Right cardiac atrium (tissue), 5 donors: ENCODE measurements at places on chromosomes 16 and 17. TPM values are rescaled to one million over a fixed set of nuclear protein-coding genes. Genes with fewer than 3 reads are reported as not detected.

GRCh38 chr16:29779474-29779873 lies 1.4 kb downstream of the ZG16 start:
- DNase-seq = no peak

DNA sequence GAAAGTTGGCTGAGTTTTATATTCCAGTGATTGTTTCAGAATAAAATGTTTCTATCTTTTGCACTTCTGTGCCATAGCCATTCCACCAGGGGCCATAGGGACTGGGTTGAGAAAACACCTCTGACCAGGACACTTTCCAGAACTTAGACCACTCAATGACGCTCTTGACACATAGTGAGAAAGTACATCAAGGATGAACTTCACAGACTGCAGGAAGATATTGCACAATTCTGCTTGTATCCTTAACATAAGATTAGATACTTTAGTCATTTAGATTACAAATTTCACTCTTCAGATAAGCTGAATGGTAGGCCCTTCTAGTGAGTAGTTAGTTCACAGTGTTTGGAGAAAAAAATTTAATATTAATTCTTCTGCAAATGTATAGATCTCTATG lies 13.0 kb upstream of the MPHOSPH6 start:
- DNase-seq = no peak

DNA sequence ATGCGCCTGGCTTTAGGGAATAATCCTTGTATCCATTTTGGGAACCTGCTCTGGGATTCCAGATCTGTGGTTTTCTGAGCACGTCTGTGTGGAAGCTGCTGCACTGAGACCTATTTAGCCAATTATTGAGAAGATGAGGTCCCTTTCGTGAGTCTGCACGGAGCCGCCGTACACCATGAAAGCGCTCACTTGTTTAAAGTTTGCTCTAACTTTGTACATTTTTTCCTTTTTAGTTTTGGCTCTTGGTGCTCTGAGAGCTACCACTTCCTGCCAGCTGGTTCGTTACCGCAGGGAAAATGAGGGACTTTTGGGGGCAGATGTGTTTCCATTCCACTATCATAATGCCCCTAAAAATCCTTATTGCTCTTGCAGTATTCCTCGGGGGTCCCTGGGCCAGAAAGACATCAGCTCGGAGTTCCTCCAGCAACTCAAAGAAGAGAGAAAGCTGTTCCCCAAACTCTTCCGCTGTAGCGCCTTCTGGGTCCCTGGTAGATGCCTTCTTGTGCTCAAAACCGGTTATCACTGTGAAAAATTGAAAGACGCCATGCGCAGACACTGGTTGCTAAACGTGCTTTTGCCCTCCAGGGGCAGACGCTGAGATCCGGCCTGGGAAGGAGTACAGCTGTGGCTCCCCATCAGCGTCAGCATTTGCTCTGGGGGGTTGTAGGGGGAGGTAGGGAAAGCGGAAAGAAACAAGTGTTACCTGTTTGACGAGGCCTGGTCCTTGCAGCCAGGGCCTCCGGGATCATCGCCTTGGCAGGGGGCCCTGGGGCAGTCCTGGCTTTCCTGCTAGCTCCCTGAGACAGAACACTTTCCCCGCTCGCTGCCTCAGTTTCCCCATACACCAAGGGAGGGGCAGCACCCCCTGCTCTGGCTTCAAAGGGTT lies 238.1 kb downstream of the MRTFB start:
- DNase-seq = no peak

GRCh38 chr17:42517516-42517915 lies 18.5 kb upstream of the NAGLU start:
- DNase-seq = peak; percentile 96

- peak; percentile 90 for DNase-seq
These were observed 4.7 kb upstream of the GFAP start for GRCh38 chr17:44919885-44920564.

DNA sequence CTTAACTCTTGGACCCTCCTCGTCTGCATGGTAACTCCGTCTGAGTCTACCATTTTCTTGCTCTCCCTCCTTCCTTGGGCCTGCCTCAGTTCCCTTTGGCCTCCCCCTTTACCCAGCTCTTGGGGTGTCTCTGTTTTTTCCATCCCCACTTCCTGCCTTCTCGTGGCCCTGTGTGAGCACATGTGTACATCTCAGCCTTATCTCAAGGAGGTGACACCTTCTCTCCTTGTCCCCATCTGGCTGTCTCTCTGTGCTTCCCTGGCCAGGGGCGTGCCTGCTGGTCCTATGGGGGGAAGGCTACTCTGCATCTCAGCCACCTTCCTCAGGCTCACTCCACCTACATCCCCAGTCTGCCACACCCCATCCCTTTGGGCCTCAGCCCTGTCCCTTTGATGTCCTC lies 6.6 kb downstream of the CTF1 start:
- peak; percentile 40 for DNase-seq

DNA sequence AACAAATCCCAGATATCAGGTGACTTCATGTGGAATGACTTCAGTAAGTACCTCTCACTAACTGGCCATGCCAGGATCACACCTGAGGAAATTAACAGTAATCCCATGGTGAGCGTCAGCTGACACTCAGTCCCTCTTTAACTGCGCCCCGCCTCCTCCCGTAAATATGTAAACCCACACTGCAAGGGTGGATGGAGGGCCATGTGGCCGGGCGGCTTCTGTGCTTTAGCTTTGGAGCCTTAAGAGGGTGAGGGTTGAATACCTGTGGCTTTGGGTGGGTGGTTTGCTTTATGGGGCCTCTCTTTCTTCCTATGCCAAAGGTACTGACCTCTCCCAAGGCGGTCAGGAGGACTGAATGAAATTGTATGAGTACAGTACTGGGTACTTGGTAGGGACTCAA lies 141.7 kb downstream of the MRM1 start:
- no peak for DNase-seq

- DNase-seq = no peak
These were observed 2.2 kb downstream of the ETV4 start for GRCh38 chr17:43543771-43544575.

GRCh38 chr17:81095383-81095762 lies 60.4 kb downstream of the BAIAP2 start:
- DNase-seq = no peak

GRCh38 chr17:28667870-28668269 lies 5.9 kb downstream of the SUPT6H start:
- no peak for DNase-seq

GRCh38 chr16:84379008-84379708 lies 10.8 kb downstream of the ATP2C2 start:
- DNase-seq = no peak

Gene DHRS7C
- total RNA-seq = 189 TPM

Gene LPO
- not detected for total RNA-seq

- no peak for DNase-seq
These were observed 18.5 kb downstream of the TOP2A start for GRCh38 chr17:40399185-40399584.

DNA sequence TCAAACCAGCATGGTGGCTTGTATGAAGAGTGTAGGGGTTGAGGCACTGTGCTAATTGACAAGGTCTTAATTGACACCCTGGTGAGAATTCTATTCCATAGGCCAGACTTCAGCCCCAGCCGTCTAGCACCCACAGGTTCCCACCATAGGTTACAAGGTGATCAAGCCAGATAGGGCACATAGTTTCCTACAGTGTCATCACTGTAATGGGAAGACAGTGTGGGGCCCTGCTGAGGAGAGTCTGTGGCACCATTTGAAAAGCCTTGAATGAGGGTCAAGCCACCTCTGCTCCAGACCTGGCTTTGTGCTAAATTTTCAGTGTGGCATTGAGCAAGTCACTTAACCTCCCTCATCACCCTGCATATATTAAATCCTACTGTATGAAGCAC lies 36.2 kb downstream of the YPEL2 start:
- no peak for DNase-seq

Gene TSNAXIP1
- 0.56 TPM for total RNA-seq

DNA sequence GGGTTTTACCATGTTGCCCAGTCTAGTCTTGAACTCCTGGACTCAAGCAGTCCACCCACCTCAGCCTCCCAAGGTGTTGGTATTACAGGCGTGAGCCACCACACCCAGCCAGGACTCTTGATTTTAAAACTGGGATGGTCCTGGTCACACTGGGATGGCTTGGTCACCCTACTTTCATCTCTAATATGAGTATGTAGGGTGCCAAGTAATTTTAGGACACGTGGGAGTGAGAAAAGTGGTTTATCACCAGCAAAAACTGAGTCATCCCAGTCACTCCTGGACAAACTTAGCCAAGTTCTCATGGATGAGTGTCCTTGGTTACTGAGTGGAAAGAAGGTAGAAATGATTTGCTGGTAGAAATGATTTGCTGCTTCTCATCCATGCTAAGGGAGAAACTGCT lies 9.9 kb downstream of the CLEC19A start:
- no peak for DNase-seq

DNA sequence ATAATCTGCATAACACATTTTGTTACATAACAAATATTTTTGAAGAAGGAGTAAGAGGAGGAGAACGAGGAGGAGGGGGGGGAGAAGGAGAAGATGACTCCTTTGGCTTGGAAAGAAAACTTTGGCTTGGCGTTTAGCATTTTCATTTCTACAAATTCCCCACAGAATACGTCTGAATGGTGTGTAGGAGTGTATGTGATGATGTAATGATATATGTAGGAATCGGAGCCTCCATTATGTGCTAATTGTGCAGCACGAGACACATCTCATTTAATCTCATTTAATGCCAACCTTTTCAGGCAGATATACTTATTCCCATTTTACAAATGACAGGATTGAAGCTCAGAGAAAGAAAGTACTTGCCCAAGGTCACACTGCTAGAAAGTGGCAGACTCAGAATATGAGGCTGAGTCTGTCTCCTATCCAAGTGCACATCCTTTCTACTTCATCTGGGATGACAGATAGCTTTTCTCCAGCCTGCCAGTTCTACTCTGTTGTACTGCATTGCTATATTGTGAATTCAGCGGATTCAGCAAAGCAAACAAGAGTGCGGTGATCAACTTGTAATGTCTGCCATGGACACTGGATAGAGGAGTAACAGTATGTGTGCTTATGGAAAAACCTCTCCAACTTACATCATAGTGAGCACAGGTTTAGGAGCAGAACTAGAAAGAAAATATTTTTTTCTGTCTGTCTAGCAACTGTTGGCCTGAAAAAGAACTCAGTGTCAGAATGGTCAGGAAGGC lies 10.4 kb upstream of the SLC47A2 start:
- no peak for DNase-seq

Gene C16orf74
- total RNA-seq = 1.2 TPM

Gene NXPH3
- 4.8 TPM for total RNA-seq

Gene KRTAP4-5
- total RNA-seq = not detected

Gene SPATA2L
- total RNA-seq = 5.2 TPM

GRCh38 chr16:82440336-82440735 lies 186.4 kb upstream of the CDH13 start:
- DNase-seq = no peak

Gene TBC1D3C
- not detected for total RNA-seq

Gene CETP
- total RNA-seq = not detected

DNA sequence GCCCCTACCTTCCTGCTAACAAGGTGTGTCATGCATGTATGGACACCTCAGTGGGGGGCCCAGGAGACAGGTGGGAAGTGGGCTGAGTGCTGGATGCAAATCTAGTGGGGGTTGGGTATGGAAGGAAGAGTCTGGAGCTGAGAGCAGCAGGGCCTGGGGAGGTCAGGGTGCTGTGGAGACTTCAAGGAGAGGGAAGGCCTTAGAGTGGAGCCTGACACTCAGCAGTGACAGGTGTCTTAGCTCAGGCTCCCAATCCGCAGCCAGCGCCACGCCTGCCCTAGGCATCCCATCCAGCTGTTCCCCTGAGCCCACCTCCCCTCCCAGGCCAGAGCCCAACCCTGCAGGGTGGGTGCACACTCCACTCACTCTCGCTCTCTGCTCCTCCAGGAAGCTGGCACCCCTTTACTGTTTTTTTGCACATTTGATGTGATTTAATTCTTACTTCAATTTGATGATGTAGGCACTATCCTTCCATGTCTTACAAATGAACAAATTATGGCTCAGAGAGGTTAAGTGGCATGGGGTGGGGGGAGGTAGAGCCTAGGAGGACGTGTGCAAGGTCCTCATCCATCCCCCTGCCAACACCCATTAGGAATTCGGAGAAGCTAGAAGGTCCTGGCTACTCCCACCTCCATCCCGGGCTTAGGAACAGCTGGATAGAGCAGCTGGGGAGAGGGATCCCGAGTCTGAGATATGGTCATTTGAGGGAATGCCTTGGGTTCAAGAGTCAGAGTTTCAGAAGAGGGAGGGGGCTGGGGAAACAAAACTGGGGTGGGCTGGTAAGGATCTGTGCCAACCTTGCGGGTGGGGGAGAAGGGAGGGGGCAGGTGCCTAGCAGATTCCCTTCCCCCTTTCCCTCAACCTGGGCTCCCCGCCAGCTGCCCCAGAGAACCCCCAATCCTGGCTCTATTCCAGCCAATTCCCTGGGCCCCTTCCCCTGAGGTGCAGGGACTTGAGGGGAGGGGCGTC lies 2.1 kb downstream of the FAM171A2 start:
- peak; percentile 58 for DNase-seq

Gene CAPN15
- total RNA-seq = 15.4 TPM

Gene STAC2
- total RNA-seq = 3.7 TPM

DNA sequence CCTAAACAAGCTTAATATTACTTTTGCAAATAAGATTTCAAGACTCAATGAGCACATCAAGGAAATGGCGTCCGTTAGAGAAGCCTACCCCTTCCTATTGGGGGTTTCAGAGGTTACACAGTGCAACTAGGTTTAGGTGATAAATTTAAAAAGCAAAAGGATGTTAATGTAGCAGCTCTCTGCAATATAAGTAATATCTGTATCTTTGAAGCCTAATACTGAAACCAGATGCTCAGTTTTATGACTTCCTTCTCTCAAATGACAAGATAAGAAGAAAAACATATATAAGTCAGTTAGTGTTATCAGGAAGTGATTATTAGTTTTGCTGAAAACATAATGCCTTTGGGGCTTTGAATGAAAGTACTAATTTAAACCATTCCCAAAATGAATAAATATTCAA lies 54.3 kb upstream of the MED13 start:
- DNase-seq = no peak

Gene C16orf54
- total RNA-seq = 0.74 TPM

GRCh38 chr16:82456683-82457082 lies 170.1 kb upstream of the CDH13 start:
- DNase-seq = peak; percentile 40

DNA sequence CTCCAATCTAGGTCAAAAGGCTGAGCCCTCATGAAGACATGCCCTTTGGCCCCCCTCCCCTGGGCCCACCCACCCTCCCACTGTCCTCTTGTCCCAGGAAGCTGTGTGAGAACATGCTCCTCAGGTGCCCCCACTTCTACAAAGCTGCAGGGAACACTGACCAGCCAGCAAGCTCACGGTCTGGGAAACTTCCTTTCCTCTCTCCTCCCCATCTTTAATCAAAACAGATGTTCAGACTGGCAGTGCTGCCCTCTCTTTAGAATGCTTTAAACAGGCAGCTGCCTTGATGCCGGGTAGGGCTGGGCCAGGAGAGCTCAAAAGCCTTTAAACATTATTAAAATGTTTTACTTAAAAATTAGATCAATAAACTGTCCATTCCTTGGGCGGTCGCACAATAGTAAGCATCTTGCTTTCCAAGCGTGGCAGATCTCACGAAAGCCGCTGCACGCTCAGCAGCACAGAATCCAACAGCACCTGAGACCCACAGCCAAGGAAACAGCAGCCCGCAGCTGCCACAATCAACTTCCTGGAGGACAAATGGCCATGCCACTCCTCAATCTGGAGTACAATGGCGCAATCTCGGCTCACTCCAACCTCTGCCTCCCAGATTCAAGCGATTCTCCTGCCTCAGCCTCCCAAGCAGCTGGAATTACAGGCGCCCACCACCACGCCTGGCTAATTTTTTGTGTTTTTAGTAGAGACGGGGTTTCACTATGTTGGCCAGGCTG lies 399.2 kb downstream of the SLC39A11 start:
- no peak for DNase-seq

- DNase-seq = no peak
These were observed 5.7 kb downstream of the OR4D2 start for GRCh38 chr17:58172369-58173071.

GRCh38 chr16:11151156-11151884 lies 104.7 kb downstream of the SOCS1 start:
- DNase-seq = no peak
